NCI-H774 (cell line): ENCODE measurements at places on chromosomes 11 and 22.

DNA sequence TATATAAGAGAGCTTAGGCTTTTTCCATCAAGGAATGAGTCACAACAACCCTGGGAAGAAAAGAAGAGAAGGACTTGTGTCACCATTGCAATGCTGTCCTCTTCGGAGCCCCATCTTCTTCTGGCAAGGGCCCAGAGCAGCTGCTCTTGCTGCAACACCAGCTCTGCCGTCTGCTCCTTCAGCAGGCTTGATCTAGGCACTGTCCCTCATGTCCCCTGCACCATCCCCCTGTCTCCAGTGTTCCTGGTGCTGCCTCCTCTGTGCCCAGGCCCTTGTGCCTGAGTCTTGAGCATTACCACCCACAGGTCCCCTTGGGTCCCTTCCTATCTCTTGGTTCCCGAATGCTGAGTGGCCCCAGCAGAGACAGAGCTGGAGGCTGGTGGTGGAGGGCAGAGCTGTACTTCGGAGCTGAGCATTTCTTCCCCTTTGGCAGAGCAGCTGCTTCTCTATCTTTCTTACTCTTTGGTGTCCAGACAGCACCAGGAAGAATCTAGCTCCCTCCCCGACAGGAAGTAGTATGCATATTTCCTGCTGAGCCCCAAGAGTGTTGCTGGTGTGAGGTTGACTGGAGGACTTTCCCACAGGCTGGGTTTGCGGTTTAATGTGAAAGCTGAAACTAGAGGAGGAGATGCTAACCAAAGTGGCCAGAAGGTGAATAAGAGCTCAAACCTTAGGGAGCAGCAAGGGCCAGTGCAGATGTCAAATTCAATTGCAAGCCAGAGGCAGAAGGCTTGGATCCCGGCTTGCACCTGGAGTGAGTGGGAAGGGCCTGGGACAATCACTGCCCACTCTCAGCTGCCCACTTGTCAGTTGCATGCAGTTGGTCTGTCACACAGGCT, 27.8 kb downstream of the WEE1 start:
- DNase-seq, result no peak

GRCh38 chr11:65419772-65420481, 2.7 kb upstream of the NEAT1 start:
- DNase-seq, result peak; percentile 80

- peak; percentile 88 for DNase-seq
Measured at GRCh38 chr11:363948-364761, 5.1 kb upstream of the B4GALNT4 start.

GRCh38 chr11:46352063-46352841, 5.0 kb downstream of the DGKZ start:
- DNase-seq, result no peak

DNA sequence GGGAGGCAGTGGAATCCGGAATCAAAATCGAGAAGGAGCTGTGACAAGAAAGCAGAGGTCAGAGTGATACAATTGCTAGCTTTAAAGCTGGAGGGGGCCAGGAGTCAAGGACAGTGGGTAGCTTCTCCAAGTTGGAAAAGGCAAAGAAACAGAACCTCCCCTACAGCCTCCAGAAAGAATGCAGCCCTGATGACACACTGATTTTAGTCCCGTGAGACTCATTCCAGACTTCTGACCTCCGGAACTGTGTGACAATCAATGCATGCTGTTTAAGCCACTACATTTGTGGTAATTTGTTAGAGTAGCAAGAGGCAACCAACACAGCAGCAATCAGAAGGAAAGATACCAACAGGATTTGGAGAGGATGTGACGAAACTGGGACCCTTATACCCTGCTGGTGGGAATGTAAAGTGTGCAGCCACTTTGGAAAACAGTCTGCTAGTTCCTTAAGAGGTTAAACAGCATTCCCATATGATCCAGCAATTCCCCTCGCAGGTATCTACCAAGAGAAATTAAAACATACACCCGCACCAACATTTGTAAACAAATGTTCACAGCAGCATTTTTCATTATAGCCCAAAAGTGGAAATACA, 66.7 kb downstream of the DSCAML1 start:
- no peak for DNase-seq
